ENCODE measurements at places on chromosomes 3 and 15.
A peak's percentile ranks its signal among the peaks of the same experiment; 100 is the strongest.

DNA sequence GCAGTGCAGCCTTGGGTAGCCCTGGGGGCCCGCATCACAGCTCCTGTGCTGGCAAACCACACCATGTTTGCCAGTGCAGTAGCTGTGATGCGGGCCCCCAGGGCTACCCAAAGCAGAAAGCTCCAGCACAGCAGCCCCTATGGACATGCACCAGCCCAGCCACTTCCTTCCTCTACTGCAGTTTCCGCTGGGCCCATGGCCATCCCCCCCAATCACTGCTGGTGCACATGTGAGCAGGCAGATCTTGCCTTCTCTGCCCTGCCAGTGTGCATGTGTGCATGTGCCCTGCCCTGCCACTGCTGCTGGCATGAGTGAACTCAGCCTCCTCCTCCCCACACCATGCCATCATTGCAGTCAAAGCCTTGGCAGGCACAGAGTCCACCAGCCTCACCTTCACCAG lies 20.1 kb upstream of the MINAR1 start:
- no peak for DNase-seq

- no peak for DNase-seq
Measured at GRCh38 chr15:82539691-82540054, 584 bp downstream of the RPS17 start.

- DNase-seq: no peak
Measured at GRCh38 chr15:72491768-72492167, 17.6 kb downstream of the ARIH1 start.

DNA sequence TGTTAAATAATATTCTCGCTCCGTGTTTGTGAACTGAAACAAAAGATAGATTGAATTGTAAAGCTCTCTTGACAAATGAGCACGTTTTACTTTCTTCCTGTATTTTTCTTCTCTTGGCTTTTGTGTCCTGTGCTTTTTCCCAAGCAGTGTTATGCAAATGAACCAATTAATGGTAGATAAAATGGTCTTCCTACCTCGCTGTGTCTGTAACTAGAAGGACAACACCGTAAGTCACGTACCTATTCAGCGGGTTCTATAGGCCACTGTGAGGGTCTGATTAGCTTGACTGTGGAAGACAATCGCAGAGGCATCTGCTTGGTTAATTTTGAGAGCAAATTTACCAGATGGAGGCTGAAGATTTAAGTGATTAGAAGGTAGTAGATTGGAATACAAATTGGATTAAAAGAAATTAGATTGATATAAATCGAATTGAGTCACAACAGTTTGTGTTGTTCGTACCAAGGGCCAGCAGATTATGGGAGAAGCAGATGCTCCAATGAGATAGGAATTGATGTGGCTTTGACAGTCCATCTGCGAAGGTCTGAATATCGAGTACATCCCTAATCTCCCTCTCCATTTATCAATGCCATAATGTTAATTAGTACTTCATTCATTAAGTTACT lies 40.2 kb downstream of the ROBO2 start:
- DNase-seq: no peak

DNA sequence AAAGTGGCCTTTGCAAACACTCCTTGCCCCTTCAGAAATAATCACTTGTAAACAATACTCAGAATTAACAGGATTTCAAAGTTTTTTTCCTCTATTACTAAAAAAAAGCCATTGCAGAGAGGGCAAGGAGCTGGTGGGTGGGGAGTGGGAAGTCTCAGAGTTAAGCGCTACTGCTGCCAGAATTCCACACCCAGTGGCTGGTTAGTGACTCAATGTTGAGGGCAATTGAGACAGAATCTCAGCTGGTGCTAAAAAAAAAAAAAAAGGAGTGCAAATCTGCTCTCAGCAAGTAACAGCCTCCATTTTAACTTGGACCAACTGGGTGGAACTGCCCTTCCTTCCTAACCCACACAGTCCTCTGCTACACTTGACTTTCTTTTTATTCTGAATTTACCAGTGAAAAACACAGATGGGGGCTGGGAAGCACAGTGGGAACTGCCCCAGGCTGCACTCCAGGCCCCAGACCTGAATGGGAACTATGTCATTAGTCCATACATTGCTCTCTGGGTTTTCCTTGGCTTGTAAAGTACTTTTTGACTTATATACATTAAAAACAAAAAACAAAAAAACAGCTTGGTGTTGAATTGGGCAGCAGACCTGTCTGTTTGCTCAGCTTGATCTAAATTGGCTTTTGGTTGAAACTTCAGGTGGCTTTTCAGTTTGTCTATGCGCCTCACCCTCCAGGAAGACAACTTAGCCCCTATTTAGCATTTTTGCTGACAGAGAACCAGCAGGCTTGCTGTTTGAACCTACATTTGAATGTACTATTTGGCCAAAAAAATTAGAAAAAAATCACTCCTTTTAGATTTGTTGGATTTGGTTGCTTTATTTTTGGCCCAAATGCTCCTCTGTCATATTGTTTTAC lies 357.8 kb upstream of the TBL1XR1 start:
- DNase-seq: no peak

DNA sequence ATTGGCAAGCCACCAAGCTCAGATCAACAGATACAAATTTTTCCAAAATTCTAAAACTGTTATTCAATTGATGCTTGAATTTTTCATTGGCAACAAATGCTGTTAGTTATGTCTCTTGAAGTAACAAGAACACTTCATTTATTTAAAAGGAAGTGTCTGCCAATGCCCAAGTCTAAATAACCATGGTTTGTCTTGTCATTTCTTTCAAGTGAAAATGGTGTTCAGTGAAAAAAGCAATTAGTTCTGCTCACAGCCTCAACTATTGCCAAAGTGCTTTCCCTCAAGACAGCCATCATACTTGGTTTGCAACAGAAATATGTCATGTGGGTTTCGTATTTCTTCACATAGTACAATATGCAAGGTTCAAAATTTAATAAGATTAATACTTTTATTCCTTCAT lies 312.6 kb upstream of the LMCD1 start:
- no peak for DNase-seq

GRCh38 chr3:129913618-129914017 lies 20.1 kb upstream of the TMCC1 start:
- DNase-seq: no peak

DNA sequence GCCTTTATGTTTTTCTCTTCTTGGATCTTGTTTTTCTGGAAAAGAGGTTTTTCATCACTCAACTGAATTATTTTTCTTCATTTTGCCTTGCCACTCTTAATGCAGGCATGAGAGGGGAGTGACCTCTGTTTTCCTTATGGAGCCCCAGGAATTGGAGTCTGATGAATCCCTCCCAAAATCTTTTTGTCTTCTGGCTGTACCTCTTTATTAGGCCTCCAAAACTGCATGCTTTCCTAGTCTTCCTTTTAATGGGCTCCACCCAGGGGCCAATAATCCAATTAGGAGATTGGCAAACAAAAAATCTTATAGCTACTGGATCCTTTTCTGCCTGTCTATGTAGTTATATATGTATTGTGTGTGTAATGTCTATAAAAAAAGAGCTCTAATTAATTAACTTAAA lies 192.4 kb upstream of the PEX5L start:
- no peak for DNase-seq

GRCh38 chr3:62758296-62759066 lies 116.7 kb downstream of the CADPS start:
- DNase-seq: no peak

GRCh38 chr3:15160662-15161061 lies 45.4 kb upstream of the CAPN7 start:
- no peak for DNase-seq

GRCh38 chr3:127688022-127688415 lies 15.3 kb downstream of the ABTB1 start:
- DNase-seq: peak; percentile 45

DNA sequence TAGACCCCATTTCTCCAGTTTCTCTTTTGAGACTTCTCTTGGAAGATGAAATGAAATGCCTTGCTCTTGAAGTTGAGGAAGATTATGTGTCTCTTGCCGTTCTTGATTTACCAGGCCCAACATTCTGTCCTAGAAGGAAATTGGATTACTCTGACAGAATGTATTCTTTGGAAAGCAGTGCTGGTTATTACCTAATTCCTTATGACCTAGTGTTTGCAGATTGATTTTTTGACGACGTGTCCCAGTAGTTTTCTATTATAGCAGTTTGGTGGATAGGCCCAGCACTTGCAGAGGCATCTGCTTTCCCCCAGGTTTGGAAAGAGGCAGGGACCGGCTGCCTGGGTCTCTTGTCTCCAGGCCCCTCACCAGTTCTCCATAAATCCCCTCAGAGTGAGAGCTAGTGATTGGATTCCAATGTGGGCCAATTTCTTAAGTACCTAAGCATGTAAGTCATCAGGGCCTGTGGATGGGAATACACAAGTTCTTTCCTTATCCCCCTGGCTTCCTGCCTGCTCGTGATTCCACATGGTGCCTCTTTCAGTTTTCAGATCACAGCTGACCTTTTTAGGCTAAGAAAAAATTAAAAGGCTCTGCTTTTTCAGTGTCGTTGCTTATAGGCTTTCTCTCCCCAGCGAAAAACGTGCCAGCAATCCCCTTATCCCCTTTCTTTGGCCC lies 50.2 kb downstream of the EPHB3 start:
- DNase-seq: no peak

- no peak for DNase-seq
Measured at GRCh38 chr3:31758322-31758965, 222.6 kb downstream of the OSBPL10 start.

DNA sequence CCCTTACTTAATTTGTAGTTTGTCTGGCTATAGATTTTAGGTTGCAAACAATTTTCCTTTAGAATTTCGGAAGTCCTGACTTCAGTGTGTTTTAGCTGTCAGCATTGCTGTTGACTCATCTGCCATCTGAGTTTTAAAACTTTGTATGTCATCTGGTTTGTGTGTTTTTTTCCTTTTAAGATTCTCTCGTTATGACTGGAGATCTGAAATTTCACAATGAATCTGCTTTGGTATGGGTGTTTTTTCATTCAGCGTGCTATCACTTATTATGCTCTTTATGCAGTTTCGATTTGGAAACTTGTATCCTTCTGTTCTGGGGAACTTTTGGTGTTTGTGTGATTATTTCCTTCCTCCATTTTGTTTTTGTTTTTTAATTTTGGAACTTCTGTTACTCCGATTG lies 53.7 kb upstream of the ZNF280D start:
- no peak for DNase-seq

GRCh38 chr3:196775938-196776337 lies 36.3 kb downstream of the PAK2 start:
- no peak for DNase-seq

GRCh38 chr3:140097874-140098635 lies 163.1 kb downstream of the CLSTN2 start:
- DNase-seq: no peak

DNA sequence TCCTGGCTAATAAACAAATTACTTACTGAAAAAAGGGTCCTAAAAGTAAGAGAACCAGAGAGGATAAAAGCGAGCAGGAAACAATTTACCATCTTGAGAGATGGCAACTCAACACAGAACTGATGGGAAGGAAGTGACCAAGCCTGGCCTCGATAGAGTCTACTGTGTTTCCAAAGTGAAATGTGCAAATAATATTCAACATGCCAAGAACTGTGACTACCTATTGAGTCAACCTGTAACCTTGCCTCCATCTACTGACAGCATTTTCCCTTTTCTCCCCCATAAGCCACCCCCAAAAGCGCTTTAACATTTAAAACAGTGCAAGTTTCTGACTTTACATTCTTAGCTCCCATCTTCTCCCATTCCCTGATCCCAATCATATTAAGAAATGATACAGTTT lies 75.4 kb upstream of the PSMD6 start:
- DNase-seq: no peak

GRCh38 chr15:89364741-89365450 lies 30.3 kb upstream of the POLG start:
- DNase-seq: no peak

GRCh38 chr3:67685499-67685898 lies 31.1 kb upstream of the SUCLG2 start:
- no peak for DNase-seq

DNA sequence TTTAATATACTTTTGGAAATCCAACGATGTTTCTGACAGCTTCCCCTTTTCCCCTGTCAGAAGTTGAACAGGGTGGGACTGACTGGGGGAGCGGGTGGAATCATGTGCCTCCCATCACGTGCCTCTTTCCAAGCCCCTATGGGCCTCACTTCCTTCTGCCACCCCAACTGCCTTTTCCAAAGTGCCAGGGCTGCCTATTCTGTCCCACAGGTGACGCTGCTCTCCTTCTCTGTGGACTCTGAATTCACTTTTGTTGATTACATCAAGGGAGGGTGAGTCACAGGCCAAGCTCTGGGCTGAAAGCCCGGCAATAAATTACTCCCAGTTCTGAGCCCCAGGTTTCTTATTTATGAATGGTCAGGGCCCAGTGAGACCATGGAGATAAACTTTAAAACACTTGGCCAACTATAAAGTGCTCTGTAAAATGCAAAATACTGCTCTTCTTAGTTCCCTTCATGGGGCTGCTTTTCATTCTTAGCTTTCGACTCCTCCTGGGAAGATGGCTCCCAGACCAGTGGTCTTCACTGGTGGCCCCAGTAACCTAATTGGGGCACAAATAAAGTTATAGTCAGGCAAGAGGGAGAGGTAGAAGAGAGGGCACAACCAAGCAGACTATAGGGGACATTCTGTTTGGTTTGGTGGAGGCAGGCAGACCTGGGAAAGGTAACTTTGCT lies 12.3 kb downstream of the CPNE9 start:
- peak; percentile 77 for DNase-seq

DNA sequence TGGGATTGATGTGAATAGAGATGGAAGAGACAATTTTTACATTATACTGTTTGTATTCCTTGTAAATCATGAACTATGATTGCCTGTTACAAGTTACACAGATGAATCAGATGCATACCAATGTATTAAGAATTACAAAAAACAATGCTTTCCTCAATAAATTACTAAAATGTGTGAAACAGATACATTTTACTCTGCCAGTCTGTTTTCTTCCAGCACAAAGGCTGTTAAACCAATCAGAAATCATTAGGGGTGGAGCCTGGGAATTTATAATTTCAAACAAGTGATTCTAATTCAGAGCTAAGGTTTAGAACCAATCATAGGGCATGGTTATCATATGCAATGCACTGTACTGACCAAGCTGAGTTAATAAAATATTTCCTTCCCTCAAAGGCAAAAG lies 21.8 kb upstream of the ANKRD28 start:
- no peak for DNase-seq

- no peak for DNase-seq
Measured at GRCh38 chr15:50049871-50050270, 69.2 kb downstream of the ATP8B4 start.

GRCh38 chr3:118863731-118864322 lies 170.8 kb downstream of the IGSF11 start:
- DNase-seq: no peak

DNA sequence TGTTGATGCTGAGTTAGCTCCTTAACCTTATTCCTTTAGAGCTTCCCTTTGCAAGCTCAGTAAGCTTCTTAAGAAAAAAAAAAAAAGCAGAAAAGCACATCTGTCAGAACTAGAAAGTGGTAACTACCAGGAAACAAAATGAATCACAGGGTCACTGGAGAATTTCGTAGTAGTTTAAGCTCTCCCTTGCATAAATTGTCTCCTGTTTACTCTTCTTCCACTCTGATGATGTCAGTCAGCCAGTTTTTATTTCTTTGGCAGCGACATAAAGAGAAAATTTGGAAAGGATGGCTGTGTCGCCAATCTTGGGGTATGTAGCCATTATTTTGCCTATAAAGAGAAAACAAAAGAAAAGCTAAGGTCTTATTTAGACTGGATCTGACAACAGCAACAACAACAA lies 3.2 kb upstream of the GABRR3 start:
- DNase-seq: no peak

Data from breast epithelium (tissue), 4 donors.